Bronchial smooth muscle cell (primary cell): ENCODE measurements at places on chromosomes 3 and 15. TPM values are rescaled to one million over a fixed set of nuclear protein-coding genes. Genes with fewer than 3 reads are reported as not detected.

CHRFAM7A gene
- total RNA-seq = 0.32 and 0.69 TPM in 2 replicates

ISLR gene
- 152 and 214 TPM in 2 replicates for total RNA-seq

TRIM42 gene
- not detected in 2 replicates for total RNA-seq

SH2D7 gene
- total RNA-seq = not detected in 2 replicates

IL17RD gene
- total RNA-seq = 4.7 and 5.2 TPM in 2 replicates

VPS33B gene
- total RNA-seq = 11.5 and 12.1 TPM in 2 replicates

MRAS gene
- total RNA-seq = 29.1 and 40.8 TPM in 2 replicates

CLEC3B gene
- 15.6 and 33.1 TPM in 2 replicates for total RNA-seq

CFAP100 gene
- not detected in 2 replicates for total RNA-seq

PSTPIP1 gene
- 0.32 TPM in 1 of 2 replicates, not detected in the other for total RNA-seq
